Stimulated activated CD8-positive, alpha-beta memory T cell treated with anti-CD3 and anti-CD28 coated beads, Interleukin-7, amount 100 ng/mL, for 1 hour (primary cell): ENCODE measurements at places on chromosomes 6 and 20.

DNA sequence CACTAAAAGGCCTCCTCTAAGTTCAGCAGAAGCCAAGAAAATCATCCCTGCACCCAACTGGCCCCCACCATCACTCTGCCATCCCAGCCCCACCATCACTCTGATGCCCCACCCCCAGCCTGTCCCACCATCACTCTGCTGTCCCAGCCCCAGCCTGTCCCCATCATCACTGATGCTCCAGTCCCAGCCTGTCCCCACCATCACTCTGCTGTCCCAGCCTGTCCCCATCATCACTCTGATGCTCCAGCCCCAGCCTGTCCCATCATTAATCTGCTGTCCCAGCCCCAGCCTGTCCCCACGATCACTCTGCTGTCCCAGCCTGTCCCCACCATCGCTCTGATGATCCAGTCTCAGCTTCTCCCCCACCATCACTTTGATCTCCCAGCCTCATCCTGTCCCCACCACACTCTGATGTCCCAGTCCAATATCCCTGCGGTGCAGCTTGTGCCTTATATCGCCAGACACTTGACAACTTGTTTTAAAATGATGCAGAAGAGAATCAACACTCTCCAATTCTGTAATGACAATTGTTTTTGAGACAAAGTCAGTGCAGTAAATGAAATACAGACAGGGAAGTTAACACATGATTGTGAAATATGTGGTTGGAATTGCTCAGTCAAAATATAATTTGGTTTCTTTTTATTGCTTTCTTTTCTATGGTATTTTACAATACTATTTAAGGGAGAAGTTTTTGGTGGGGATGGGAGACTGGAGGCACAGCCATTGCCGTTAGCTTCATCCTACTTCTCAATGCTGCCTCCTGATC lies 100.8 kb downstream of the TNFAIP3 start:
- no peak for DNase-seq

- DNase-seq, result no peak
Observed at GRCh38 chr20:48800177-48800576, 27.6 kb downstream of the PREX1 start.

GRCh38 chr20:663315-664090 lies 10.5 kb upstream of the SRXN1 start:
- DNase-seq, result no peak

DNA sequence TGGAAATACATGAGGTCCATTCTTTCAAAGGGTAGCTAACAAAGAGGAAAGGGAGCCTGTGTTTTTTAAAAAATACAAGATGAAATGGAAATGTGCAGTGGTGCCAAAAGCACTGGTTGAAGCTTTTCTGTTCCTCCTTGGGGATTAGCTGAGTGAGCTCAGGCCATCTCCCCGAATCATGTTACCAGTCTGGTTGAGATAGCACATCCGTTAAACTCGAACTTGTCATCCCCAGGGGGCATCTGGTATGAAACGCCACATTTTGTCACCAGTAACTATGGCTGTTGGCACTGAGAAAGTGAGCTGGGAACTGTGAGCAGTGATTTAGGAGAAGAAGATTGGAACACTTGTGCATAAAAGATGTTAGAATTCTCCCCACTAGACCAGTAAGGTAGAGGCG lies 196.2 kb downstream of the SAMD5 start:
- DNase-seq, result no peak
